Thoracic aorta (tissue), 2 donors: ENCODE measurements at places on chromosomes 3 and 15. TPM values are rescaled to one million over a fixed set of nuclear protein-coding genes. Genes with fewer than 3 reads are reported as not detected.
A peak's percentile ranks its signal among the peaks of the same experiment; 100 is the strongest.

GRCh38 chr3:146026547-146026946 lies 134.4 kb downstream of the PLOD2 start:
- no peaks in the 10 kb centered on the region for H3K4me1 ChIP-seq
- H3K36me3 ChIP-seq: no peaks in the 10 kb centered on the region
- H3K27ac ChIP-seq: no peak overlapping the region
- DNase-seq: no peak
- no peak overlapping the region for H3K4me3 ChIP-seq
- H3K27me3 ChIP-seq: no peaks in the 10 kb centered on the region

GRCh38 chr3:120021523-120021922 lies 72.7 kb downstream of the GSK3B start:
- H3K36me3 ChIP-seq: no peaks in the 10 kb centered on the region
- H3K4me1 ChIP-seq: peaks cover 4% of the 10 kb centered on the region
- no peak overlapping the region for H3K4me3 ChIP-seq
- H3K27ac ChIP-seq: no peak overlapping the region
- H3K27me3 ChIP-seq: no peaks in the 10 kb centered on the region

- H3K4me3 ChIP-seq: no peak overlapping the region
- no peaks in the 10 kb centered on the region for H3K27me3 ChIP-seq
- DNase-seq: no peak
- H3K4me1 ChIP-seq: no peaks in the 10 kb centered on the region
- no peak overlapping the region for H3K27ac ChIP-seq
Measured at GRCh38 chr15:70036585-70037291, 61.0 kb downstream of the TLE3 start.

DNA sequence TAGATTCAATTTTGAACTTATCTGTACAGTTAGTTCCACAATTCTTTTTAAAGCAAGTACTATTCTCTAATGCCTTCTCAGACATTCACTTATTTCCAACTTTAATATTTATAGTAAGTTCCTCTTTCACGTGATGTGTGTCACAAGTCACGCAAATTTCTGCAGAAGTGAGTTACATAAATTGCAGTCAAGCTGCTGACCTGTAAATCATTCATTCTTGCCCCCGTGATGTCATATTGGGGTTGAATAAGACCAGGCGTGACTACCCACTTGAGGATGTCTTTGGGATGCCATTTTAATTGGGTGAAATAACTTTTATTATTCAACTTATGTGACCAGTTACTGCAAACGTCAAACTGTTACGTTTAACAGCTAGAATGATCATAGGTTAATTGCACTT lies 15.1 kb downstream of the PPARG start:
- no peaks in the 10 kb centered on the region for H3K36me3 ChIP-seq
- no peak overlapping the region for H3K4me3 ChIP-seq
- H3K27me3 ChIP-seq: no peaks in the 10 kb centered on the region

GRCh38 chr15:52803467-52804306 lies 13.6 kb upstream of the ONECUT1 start:
- H3K4me1 ChIP-seq: peaks cover 24% of the 10 kb centered on the region
- peak overlapping the region; percentile 67 for H3K4me3 ChIP-seq
- no peak overlapping the region for H3K27ac ChIP-seq
- peaks cover 16% of the 10 kb centered on the region for H3K27me3 ChIP-seq

- no peaks in the 10 kb centered on the region for H3K4me1 ChIP-seq
- no peak for DNase-seq
- H3K27me3 ChIP-seq: no peaks in the 10 kb centered on the region
- H3K27ac ChIP-seq: no peak overlapping the region
- H3K4me3 ChIP-seq: no peak overlapping the region
Measured at GRCh38 chr3:8387571-8387970, 114.1 kb upstream of the LMCD1 start.

DNA sequence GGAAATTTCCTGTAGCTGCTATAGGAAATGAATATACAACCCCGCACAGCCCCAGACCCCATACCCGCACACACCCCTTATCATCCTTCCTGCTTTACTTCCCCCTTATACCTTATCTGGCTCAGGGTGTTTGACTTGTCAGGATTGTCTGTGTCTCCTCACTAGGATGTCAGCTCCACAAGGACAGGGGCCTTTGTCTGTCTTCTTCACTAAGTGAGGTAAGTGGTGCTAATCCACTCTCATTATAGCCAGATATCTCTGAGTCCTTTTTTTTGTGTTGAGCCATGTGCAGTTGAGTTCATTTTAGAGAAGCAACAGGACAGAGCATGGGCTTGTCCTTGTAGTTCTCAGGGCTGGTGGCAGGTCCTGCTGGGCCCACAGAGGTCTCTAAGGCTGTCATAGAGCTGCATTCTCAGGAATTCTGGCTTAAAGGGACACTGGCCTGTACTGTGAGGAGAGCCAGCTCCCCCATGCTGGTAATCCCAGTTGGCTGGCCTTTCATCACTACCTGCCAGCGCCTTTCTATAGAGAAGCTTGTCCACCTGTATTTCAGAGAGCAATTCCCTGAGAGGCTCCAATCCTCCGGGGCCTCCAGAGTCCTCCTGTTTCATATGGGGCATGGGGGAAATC lies 9.0 kb downstream of the KY start:
- no peak for DNase-seq
- no peaks in the 10 kb centered on the region for H3K36me3 ChIP-seq
- no peak overlapping the region for H3K4me3 ChIP-seq
- H3K4me1 ChIP-seq: no peaks in the 10 kb centered on the region
- H3K27ac ChIP-seq: no peak overlapping the region

DNA sequence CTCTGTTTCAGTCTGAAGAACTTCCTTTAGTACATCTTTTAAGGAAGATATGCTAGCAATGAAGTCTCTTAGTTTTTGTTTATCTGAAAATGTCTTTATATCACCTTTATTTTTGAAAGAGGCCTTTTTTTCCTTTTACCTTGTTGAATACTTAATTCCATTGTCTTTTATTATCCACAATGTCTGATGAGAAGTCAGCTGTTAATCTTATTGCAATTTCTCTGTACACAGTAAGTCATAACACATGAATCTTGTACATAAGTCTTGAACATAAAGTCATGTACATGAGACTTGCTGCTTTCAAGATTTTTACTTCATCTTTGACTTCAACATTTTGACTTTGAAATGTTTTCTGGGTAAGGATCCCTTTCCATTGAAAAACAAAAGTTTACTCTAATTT lies 424.3 kb upstream of the ATP10A start:
- H3K36me3 ChIP-seq: no peaks in the 10 kb centered on the region
- H3K4me3 ChIP-seq: no peak overlapping the region
- no peak overlapping the region for H3K27ac ChIP-seq
- no peaks in the 10 kb centered on the region for H3K27me3 ChIP-seq

HRG gene
- not detected for total RNA-seq
